Kidney (tissue), 22 donors: ENCODE measurements at places on chromosomes 7 and 10.

GRCh38 chr10:78919181-78919966 lies 149.4 kb upstream of the ZMIZ1 start:
- DNase-seq = peak; percentile 91

GRCh38 chr7:37448011-37448635 lies 541 bp downstream of the ELMO1 start:
- DNase-seq = no peak

DNA sequence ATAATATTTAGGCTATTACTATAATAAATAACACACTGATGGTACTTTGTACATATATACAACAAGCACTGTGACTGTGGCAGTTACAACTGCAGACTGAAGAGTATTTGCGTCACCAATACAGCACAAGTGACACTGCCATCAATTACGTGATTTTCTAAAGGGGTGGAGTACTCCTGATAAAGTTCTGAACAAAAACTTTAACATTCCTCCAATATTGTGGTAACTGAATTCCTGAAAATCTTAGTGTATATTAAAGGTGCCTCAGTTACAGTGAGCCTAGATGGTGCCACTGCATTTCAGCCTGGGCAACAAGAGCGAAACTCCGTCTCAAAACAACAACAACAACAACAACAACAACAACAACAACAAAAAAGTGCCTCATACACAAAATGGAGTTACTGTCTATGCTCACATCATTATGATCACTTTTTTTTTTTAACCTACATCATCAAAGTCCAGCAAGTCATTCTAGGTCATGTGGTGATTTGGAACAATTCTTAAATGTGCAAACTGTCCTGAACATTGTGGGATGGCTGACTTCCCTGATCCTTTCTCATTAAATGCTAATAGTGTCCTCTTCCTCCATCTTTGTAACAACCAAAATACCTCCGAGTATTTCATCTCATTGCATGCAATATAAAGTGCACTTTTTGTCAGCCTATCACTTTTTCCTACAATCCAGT lies 15.1 kb downstream of the BRAF start:
- no peak for DNase-seq

DNA sequence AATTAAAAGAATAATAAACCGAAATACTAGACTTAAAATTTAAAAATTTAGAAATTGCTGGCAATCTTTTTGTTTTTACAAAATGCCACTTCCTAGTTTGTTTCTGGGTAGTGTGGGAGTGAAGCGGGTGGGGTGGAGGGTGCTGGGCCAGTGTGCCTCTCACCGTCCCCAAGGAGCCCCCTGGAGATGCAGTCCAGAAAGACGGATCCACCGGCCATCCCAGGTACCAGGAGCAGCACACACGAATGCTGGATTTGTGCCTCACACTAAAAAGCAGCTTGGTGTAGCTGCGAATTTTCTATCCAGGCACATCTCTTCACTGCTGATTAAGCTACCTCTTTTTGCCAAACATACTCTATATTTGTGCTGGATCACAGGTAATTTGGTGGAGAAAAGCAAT lies 618.1 kb downstream of the DNAJB6 start:
- no peak for DNase-seq

DNA sequence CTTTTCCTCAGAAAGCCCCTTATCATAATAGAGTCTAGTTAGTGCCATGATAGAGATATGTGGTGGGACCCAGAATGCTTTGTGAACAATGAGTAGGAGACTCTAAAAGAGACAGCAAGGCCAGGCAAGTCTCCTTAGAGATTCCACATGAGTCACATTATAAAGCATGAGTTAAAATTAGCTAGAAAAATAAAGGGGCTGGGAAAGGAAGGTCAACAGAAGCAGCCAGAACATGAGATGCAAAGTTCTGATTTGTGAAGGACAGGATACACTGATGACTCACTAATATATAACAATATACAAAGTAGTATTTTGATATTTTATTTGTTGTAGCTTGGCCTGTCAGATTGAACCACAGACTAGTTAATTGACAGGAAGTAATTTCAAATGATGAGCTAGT lies 25.3 kb upstream of the SNX13 start:
- no peak for DNase-seq

DNA sequence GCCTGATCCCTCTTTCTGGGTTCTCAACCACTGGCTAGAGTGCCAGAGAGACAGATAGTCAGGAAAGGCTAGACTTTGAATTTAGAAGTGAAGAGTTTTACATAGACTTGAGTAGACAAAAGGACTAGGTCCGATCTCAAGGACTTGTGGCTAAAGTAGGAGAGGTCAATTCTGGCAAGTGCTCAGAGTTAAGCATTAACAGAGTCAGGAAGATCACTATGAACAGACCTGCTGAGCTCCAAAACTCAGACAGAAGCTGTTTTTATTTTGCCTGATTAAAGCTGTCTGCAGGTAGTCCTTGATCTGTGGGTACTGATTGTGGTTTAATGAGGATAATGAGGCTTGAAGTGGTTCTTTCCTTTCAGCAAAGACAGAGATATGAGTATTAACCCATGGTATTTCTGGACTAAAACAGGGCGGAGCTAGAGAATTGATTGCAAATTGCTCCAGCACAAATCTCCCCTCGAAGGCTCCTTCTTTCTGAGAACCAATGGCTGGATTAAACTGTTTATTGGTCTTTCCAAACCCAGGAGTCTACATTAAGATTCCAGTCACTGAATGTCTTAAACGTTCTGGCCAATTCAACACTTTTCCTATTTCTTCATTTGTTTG lies 423.2 kb downstream of the IPMK start:
- DNase-seq = no peak

DNA sequence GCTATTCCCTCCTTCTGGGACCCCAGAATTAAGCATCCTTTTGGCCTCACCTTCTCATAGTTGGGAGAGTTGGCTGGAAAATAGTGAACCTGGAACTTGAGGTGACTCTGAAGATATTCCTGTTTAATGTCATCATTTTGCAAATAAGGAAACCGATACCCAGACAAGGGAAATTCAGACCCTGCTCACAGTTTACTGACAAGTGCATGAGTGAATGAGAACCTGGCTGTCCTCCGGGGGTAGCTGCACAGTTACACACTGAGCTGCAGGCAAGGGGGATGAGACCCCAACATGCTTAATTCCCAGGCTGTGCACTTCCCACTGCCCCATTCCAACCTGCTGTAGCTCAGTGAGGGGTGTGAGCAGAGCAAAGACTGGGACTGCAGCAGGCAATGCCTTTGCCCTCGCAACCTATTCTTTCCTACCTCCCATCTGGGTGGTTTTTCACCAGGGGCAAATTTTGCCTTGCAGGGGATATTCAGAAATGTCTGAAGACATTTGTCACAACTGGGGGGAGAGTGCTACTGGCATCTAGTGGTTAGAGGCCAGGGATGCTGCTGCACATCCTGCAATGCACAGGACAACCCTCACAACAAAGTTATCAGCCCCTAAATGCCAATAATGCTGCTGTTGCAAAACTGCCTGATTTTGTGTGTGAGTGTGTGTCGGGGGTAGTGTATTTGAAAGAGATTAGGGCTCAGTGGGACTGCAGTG lies 136.2 kb downstream of the SORCS3 start:
- no peak for DNase-seq

GRCh38 chr10:6347391-6347951 lies 144.7 kb downstream of the PFKFB3 start:
- no peak for DNase-seq

- no peak for DNase-seq
Measured at GRCh38 chr7:19051767-19052375, 65.6 kb downstream of the TWIST1 start.

- DNase-seq = no peak
Measured at GRCh38 chr10:49371967-49372366, 23.9 kb downstream of the DRGX start.

DNA sequence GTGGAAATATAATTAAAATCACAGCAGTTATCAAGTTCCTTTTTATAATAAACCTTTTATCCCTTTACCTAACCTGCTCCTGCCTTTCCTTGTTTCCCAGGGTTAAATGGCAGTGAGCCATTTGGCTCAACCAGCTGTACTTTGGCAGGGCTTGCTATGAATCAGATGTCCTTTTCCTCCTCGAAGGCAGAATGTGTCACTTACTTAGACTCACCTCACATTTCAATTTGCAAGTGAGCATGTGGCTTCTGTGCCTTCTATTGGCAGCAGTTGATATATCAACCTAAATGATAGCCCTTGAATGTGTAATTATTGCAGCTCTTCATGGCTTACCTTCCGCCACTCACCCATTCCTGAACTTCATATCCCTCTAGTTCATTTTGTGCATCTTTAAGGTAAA lies 301.7 kb downstream of the CSTF2T start:
- no peak for DNase-seq

- DNase-seq = peak; percentile 86
Measured at GRCh38 chr7:27096768-27097514, 1.1 kb upstream of the HOXA1 start.

DNA sequence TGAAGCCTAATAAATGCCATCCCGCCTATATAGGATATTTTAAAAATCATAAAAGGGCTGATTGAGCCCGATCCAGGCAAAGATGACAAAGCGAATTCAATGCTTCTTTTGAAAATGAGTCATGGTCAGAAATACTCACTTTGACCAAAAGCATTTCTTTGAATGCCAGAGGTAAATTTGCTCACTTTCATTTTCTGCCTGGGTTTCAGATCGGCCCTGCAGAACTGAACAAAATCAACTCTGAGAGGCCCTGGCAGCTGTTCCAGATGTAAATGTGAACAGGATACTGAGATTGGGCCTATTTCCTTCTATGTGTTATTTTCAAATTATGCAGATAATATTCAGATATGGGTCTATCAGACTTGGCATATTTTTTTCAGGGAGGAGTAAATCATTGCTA lies 114.8 kb upstream of the ARID5B start:
- DNase-seq = no peak

DNA sequence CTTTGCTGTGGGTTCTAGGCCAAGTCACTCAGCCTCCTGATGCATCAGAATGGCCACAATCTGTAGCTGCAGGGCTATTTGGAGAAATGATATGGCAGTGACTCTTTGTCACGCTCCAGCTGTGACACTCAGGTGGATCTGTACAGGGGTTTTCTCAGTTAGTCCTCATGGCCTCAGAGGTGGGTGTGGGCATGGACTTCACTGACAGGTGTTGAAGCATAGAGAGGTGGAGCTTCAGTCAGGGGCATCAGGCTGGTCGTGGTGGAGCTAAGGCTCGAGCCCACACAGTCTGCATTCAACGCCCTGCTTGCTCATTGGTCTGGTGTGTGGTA lies 21.2 kb downstream of the PALD1 start:
- no peak for DNase-seq
